ENCODE measurements at places on chromosomes 7 and 10.
A peak's percentile ranks its signal among the peaks of the same experiment; 100 is the strongest.

- no peak for DNase-seq
Measured at GRCh38 chr7:77265666-77266065, 66.0 kb upstream of the FGL2 start.

GRCh38 chr10:13648425-13648824 is 61.7 kb downstream of the PRPF18 start:
- no peak for DNase-seq

GRCh38 chr7:40147371-40148246 is 12.8 kb downstream of the SUGCT start:
- DNase-seq = no peak

DNA sequence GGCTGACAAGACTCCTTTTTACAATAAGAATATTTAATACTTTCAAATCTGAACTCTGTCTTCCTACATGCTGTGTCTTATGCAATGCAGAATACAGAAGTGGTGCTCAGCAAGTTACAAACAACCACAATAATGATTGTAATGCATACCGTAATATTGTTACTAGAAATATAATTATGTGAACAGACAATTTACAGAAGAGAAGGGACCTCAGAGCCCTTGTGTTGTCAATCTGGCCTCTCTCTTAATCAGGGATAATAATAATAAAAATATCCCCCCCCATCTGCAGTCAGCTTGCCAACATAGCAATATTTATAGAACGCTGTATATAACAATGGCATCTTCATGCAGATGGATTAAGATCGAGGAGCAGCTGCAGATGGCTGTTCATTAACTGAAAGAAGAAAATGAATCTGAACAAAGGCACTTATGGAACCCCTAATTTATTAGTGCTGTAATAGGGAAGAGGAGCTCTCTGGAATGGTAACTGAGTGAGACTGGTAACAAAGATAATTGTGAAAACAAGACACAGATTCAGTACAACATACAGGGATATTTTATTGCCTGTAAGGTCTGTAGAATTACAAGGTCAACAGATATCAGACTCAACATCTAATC is 106.3 kb downstream of the TMEM26 start:
- no peak for DNase-seq

DNA sequence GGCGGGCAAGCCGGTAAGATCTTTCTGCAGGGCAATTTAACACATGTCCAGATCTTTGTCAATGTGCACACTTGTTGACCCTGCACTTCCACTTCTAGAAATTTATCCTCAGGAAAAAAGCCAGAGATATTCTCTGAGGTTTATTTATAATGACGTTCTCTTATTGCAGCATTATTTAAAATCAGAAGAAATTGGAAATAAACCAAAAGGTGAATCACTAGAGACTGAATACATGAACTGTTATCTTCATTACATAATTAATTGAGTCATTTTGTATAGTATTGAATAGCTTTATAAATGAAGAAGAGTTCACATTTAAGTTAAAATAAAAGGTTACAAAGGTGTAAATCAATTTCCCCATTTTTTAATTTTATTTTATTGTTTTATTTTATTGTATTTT is 16.3 kb upstream of the SAR1A start:
- no peak for DNase-seq

DNA sequence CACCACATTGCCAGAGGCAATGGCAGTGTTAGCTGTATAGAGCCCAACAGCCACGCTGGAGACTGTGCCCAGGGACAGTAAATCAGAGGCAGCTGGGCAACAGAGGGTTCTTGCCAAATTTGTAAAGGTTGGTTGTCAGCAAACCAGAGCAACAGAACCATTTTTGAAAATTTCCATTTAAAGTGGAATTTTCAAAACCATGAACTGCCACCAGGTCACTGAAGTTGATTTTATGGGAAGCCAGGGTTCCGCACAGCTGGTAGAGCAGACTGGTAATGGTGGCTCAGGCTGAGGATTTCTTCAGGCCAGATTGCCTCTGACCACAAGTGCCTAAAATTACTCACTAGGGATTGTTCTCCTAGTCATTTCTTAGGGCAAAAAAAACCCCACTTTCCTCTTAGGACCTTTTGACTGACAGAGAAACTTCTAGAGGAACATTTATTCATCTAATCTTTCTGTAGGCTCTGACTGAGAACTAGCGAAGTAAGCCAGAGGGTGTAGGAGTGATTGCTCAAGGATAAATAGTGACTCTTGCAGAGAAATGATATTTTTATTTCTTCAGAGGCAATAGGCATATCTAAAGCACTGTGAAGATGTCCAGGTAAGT is 342.4 kb downstream of the BBS9 start:
- no peak for DNase-seq

DNA sequence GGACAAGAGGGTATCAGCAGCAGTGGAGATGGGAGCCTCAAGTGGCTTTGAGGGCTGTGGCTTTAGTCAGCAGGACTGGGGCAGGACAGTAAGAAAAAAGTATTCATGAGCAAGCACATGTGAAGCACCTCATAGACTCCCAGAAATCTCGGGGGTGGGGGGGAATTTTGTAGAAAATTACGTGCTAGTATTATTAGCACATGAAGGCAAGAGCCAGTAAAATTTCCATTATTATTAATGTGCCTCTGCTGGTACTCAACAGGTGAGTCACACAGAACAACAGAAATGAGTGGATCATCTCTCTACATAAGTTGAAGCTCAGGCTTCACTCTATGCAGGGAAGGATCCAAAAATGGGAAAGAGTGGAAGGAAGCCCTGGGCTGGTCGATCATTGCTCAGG is 114.5 kb downstream of the MYOF start:
- no peak for DNase-seq

- no peak for DNase-seq
Measured at GRCh38 chr10:88113657-88114272, 250.3 kb downstream of the PTEN start.

GRCh38 chr7:69840248-69840647 is 242.0 kb downstream of the AUTS2 start:
- no peak for DNase-seq

DNA sequence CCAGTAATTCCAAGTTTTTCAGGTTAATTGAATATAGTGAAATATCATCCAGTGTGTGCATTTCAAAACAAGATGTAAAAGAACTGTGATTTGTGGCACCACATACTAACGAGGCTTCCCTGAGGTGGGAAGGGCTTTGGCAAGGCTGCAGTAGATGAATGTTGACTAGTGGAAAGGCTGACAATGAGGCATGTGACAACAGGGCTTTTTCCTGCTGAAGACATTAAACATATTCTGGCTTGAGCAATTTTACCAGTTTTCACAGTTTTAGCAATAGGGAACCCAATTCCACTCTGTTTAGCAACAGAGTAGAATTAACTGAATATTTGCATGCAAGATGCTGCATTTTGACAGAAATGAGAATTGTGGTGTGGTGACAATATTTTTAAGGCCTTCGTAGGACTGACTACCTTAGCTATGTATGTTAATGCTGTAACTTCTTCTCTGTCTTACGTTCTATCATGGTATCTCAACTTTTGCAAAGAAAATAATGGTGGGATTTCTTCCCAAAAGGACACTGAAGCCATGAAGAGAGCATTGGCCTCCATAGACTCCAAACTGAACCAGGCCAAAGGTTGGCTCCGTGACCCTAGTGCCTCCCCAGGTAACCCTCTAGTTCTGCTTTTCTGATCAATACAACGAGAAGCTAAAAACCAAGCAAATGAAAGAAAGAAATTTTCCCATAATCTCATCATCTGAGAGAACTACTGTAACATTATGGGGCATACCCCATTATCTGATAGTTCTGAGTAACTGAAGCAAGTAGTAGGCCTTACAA is 68.5 kb downstream of the AP3M1 start:
- DNase-seq = no peak

DNA sequence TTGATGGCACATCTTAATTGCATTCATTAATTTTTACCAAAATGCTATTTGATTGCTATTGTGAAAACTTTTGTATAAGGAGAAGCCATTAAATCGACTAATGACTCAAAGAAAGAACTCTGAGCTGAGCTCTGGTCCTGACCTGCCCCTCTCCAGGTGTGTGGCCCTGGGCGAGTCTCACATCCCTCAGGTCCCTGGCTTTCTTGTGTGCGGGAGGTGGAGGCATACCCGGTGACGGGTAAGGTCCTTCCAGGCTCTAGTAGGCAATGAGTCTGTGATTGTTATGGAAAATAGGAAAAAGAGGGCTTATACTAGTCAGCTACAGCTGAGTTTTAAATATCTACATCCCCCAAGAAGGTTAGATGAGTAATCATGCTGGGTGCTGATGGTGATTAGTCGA is 248.1 kb downstream of the GATA3 start:
- no peak for DNase-seq

DNA sequence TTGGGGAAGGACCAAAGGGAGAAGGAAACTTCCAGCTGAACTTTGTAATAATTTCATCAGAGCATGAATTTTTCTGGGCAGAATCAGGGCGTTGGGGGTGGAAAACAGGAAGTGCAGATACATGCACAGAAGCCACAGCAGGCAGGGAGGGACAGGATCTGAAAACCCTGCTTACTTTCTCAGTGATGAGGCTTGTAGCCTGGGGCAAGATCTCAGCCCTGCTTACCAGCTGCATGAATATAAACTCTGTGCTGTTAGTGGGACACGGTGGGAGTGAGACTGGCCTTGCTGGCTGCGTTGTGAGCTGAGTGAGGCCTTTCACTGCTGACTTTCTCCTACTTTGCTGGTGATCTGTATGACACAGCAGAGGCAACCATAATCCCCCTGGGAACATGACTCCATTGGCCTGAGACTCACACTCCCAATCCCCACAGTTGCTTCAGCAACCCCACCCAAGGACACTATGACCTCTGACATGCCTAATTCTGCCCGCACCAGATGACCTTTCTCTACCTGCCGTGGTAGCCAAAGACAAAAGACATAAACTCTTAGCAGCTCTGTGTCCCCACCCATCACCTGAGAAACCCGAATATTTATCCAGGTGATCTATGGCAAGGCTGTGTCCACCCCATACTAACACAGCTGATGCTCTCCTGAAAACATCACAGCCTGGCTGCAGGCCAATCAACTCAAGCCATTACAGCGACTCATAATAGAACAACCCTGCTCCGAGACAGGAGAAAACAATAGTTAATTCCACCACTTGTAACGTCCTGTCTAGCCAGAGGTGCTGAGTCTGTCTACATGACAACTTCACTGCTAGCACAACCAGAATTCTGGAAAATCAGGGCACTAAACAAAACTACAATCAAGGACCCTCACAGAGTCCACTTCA is 190.7 kb upstream of the CHRM2 start:
- no peak for DNase-seq

DNA sequence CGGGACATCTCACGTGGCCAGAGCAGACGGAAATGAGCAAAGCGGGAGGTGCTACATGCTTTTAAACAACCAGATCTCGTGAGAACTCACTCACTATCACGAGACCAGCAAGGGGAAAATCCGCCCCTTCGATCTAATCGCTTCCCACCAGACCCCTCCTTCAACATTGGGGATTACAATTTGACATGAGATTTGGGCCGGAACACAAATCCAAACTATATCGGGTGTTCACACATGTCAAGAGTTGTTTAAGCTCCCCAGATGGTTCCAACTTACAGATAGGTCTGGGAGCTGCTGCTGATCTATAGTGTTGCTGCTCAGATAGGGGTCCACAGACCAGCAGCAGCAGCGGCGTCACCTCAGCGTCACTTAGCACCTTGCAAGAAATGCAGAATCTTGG is 194.9 kb downstream of the GPAM start:
- no peak for DNase-seq

- no peak for DNase-seq
Measured at GRCh38 chr10:26706936-26707335, 9.4 kb downstream of the PDSS1 start.

DNA sequence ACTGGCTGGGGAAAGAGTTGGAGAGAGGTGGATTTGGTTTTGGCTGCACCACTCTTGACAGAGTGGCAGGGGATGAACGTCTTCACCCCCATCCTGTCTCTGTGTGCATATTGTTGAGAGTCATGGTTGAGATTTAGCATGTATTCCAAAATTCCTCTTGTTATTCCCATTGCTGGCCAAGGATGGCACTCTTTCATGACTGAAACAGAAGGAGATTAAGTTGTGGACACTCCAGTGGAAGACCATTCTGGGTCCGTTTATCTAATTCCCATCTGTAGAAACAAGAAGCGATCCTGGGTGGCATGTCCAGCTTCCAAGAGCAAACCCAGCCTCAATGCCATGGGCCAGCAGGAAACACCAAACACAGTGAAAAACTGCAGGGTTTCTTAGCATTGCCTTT is 469.0 kb upstream of the IGFBP3 start:
- DNase-seq = no peak

- DNase-seq = no peak
Measured at GRCh38 chr7:127933146-127933545, 98.1 kb downstream of the LRRC4 start.

- no peak for DNase-seq
Measured at GRCh38 chr10:23060918-23061317, 34.5 kb upstream of the MSRB2 start.

DNA sequence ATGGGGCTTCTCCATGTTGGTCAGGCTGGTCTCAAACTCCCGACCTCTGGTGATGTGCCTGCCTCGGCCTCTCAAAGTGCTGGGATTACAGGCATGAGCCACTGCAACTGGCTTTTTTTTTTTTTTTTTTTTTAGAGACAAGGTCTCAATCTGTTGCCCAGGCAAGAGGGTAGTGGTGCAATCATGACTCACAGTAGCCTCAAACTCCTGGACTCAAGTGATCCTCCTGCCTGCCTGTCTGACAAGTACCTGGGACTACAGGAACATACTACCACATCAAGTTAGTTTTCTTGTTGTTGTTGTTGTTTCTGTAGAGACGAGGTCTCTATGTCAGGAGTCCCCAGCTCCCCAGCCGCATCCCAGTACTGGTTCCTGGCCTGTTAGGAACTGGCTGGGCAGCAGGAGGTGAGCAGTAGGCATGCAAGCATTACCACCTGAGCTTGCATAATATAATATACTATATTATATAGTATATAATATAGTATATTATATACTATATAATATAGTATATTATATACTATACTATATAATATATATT is 55.7 kb downstream of the TPK1 start:
- DNase-seq = no peak

- DNase-seq = no peak
Measured at GRCh38 chr7:125057963-125058362, 128.3 kb upstream of the POT1 start.

DNA sequence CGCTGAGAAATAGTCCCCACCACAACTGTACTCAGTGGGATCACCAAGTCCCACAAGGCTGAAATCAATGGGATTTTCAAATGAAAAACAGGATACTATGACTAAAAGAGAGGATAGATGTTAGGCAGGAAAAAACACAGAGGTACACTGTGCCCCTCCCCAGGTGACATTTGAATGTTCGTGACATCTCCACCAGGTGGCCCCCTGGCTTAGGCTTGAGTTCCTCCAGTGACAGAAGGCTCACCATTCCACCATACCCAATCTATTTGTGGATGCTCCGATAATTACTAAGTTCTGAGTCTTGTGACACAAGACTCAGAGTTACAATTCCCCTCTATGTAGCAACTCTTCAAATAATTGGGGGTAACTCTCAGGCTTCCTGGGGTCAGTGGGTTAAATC is 77.5 kb upstream of the KCNMA1 start:
- peak; percentile 9 for DNase-seq

DNA sequence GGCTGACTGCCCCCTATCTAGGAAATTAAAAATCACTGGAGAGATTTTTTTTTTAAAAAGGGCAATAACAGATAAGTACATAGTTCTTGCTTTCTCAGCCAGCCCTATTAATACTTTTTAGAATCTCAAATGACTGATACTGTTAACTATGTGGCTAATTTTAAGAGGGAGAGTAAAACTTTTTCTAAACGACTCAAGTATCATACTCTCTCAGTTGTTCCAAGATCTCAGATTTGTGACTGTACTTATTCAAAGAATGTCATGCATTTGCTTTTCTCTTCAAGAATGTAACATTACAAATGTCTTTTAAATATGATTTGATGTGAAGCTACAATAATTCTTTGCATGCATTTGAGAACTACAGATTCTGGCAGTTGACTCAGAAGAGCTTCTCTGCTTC is 55.4 kb upstream of the RAB11FIP2 start:
- no peak for DNase-seq

All from NCI-H460 (cell line).